Posterior vena cava (tissue), 2 donors: ENCODE measurements at places on chromosomes 2 and 18. TPM values are rescaled to one million over a fixed set of nuclear protein-coding genes. Genes with fewer than 3 reads are reported as not detected.

DNA sequence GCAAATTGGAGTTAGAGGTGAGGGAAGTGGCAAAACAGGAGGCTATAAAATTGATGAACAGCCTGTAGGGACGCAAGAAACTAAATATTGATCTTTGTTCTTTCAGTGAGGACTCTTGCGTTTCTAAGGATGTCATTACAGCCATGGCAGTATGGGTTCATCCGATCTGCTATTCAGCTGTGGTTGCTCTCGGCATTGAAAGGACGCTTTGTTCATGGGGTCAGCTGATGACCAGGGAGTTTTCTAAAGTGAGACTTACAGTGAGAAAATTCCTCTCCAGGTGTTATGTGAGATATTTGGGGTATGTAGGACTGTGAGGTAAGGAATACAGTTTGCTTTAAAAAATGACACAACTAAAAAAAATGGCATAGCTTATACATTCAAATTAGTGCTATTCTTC lies 52.7 kb upstream of the PELI1 start:
- DNase-seq: no peak

The TGFBRAP1 gene
- total RNA-seq: 16.1 TPM

The CTNNA2 gene
- not detected for total RNA-seq

DNA sequence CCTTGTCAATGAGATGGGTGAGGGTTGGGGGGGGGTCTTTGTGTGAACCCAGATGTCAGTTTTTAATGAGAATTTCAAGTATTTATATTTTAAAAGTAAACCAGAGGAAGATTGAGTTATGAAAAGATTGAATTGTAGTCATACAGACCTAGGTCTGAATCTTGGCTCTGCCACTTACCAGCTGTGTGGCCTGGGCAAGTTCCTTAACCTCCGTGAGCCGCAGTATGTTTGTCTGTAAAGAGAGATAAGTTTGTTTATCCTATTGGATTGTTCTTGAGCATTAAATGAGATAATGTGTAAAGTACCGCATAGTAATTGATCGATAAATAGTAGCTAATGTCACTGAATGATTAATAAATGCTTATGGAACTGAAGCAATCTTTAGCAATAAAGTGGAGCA lies 63.8 kb downstream of the EML6 start:
- no peak for DNase-seq

The DPYSL5 gene
- total RNA-seq: not detected

The STPG4 gene
- total RNA-seq: 0.52 TPM

DNA sequence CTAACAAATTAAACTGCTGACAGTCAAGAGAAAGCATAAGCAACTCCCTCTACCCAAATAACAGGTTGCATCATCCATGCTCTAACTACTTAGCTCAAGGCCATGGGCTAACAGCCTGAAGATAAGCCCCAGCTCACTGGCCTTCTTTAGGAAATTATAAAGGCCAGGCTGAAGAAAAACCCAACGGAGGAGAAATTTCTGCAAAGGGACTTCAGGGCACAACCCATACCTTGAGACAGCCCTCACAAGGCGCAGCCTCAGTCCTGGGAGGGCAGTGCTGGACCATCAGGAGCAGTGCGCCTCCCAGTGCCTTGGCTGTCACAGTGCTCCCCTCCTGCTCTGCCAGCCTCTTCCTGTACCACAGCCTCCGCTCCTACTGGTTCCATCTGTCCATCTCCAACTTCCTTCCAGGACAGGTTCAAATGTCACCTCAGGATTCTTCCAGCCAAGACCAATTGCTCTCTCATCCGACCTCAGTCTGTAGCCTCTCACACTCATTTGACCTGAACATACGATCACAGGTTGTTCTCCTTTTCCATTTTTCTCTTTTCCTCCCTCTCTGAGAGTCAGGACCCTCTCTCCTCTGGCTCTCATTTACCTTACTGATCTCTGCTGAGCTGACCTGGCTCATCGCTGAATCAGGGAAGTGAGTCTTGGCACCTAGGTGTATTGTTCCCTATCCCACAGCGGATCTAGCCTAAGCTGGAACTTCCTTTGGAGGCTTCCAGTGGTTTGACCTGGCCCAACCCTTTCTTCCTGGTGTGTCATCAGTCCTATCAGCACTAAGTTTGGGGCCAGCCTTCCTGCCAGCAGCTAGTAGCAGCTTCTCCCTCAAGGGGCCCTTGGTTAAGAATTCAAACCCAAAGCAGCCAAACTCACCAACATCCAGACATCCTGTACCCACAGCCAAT lies 1.9 kb downstream of the MCFD2 start:
- peak; percentile 62 for DNase-seq

The COMMD1 gene
- 35.1 TPM for total RNA-seq

DNA sequence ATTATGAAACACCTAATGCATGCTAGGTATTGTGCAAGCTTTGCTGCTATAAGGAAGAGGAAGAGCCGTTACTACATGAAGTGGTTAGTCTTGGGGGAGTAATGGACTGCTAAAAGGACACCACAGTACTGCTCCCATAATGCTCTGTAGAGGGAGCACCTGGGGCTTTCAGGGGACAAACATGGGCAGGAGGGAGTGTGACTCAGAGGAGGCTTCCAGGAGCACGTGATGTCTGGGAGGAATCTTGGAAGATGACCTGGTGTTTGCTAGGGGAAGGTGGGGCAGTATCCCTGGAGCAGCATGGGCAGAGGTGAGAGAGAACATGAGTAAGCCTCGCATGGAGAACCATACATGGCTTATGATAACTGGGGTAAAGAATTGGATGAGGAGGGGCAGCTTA lies 18.8 kb downstream of the MAPK4 start:
- no peak for DNase-seq

DNA sequence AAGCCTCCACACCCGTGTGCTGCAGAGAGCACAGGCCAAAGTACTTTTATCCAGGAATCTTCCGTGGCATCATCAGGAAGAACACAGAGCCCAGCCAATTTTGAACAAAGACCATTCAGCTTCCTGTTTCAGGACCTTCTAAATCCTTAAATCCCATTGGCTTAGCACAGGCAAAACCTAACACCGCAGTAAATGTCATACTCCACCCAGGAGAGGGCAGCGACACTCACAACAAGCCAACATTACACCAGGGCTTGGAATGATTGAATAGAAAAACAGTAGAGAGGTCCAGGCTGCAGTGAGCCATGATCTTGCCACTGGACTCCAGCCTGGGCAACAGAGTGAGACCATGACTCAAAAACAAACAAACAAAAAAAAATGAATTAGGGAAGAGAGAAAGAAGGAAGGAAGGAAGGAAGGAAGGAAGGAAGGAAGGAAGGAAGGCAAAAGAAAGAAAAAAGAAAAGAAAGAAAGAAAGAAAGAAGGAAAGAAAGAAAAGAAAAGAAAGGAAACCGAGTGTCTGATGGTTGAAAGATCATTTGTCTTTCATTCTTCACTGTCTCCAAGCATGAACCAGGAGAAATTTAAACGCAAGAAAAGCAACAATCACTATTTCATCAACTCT lies 144.6 kb upstream of the SATB2 start:
- DNase-seq: no peak

The KYNU gene
- 6.9 TPM for total RNA-seq

The MC2R gene
- total RNA-seq: not detected

DNA sequence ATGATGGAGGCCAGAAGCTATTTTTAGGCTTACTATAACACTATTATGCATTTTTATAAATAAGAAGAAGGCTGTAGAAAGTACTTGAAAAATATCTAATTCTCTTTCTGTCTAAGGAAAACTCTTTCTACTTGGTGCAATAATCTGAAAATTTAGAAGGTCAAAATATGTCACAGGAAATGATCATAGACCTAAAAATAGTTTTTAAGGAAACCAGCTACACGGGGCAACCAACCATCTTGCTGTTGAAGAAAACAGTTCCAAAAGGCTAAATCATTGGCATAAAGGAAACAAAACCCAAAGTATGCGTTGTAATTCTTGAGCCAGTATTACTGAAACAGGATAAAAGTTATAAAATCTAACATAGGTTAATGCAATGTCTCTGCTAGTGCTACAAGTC lies 40.2 kb downstream of the SOCS6 start:
- no peak for DNase-seq

DNA sequence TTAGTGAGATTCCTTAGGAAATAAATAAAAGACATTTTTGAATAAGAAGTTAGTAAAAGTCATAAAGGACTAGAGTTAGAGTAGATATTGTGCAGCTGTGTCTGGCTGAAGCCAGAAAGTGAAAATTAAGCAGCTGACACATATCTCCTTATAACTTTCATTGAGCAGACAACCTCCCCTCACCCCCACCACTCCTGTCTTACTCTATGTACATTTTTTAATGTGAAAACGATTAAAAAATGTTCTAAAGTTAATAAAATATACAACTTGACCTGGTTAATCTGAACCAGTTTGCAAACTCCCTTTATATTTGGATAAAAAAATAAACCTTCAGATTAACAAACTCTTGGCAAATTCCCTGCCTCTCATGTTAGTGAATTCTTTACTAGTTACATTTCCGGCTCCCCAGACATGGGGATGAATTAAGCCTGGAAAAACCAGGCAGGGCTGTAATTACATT lies 462.8 kb downstream of the MEIS1 start:
- no peak for DNase-seq

The AKAIN1 gene
- total RNA-seq: not detected

DNA sequence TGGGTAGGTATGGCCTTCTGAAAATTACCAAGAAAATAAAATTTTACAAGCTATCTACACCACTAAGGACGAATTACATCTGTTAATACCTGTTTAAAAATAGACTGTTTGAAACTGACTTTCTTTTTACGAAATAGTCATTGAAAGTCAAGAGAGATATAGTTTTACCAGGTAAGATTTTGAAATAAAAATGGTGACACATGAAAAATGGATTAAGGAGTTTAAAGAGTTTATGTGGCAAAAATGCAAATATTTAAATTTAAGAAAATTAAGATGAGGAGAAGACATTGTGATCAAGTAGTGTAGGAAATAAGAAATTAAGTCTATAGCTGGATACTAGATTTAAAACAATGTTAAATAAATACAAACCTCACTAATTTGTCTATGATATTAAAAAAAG lies 271.5 kb downstream of the TRIB2 start:
- DNase-seq: no peak

DNA sequence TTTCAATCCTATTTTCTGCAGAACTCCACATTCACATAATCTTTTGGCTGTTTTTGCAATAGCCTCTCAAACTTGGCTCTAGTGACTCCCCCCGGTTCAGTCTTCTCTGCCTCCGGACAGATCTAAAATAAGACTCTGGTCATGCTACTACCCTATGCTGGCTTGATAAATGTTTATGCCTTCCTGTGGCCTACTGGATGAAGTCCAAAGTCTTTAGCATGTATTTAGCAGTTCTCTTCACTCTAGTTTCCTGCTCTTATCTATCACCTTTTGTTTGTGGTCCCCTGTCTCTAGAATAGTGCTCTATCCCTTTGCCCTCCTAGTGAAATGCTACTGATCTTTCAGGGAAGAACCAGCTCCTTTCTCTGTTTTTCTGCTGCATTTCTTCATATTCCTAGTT lies 14.4 kb downstream of the ADCYAP1 start:
- DNase-seq: no peak

DNA sequence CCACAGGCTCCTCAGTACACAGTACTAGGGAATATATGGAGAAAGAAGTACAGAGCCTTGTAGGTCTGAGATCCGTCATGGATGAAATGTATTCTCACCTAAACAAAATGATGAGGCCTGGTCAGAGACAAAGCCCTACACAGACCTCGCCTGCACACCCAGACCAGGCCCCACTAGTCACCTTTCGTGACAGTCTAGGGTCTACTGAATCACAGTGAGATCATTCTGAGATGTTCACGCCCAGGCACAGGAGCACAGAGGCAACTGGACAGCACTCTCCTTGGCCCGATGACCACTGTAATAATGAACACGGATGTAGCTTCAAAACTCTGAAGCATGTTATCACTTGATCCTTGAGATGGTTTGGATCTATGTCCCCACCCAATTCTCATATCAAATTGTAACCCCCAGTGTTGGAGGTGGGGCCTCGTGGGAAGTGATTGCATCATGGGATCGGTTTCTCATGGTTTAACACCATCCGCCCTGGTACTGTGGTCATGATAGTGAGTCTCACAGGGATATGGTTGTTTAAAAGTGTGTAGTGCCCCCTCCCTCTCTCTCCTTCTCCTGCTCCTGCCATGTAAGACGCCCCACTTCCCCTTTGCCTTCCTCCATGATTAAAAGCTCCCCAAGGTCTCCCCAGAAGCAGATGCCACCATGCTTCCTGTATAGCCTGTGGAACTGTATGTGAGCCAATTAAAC lies 15.1 kb downstream of the DOCK10 start:
- DNase-seq: no peak

GRCh38 chr18:76465630-76466409 lies 29.2 kb downstream of the ZNF516 start:
- DNase-seq: no peak

GRCh38 chr2:208072250-208072892 lies 47.0 kb upstream of the PLEKHM3 start:
- no peak for DNase-seq

The SLC23A3 gene
- total RNA-seq: 2.1 TPM

- no peak for DNase-seq
Measured at GRCh38 chr2:136134126-136134525, 16.2 kb upstream of the CXCR4 start.

DNA sequence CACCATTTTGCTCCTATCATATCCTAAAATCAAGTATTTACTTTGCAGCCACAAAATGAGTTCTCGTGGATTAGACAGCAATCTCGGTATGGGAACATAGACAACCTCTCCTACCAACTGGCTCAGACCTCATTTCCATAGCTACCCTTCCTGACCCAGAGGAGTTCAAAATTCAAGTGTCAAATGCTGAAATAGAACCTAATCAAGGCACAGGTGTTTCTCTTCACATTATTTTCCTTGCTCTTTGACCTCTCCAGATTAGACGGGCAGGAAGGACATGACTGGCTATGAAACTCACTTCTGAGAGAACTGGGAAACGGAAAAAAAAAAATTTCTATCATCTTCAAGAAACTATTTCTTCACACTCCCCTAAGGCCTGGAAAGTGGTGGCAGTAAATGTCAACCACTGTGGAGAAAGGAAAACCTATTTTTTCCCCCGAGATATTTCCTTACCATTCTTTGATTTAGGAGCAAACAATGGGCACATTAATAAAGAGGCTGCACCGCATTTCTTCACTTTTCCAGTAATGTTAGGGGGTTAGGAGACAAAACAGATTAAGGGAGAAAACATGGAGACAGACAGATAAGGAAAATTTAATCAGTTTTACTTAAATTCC lies 63.6 kb upstream of the DTNB start:
- DNase-seq: no peak

The DPP10 gene
- not detected for total RNA-seq

DNA sequence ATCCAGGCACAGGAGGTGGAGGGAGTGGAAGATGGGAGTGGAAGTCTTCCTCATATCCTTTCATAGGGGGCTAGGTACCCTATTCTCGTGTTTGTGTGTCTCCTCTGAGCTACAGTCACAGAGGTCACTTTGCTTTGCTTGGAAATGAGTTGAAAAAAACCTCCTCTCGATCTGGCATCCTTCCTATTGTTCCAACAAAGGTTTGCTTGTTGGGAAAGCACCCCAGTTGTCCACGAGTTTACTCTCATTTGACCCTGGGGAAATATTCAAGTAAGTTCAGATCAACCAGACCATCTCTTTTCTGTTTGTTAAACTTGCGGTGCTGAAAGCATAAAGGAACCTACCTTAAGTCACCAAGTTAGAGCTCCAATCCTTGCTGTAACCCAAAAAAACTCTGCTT lies 59.3 kb downstream of the ARHGEF33 start:
- no peak for DNase-seq

GRCh38 chr2:175684466-175684865 lies 317.6 kb downstream of the LNPK start:
- no peak for DNase-seq
